ENCODE measurements at places on chromosomes 3 and 15.

DNA sequence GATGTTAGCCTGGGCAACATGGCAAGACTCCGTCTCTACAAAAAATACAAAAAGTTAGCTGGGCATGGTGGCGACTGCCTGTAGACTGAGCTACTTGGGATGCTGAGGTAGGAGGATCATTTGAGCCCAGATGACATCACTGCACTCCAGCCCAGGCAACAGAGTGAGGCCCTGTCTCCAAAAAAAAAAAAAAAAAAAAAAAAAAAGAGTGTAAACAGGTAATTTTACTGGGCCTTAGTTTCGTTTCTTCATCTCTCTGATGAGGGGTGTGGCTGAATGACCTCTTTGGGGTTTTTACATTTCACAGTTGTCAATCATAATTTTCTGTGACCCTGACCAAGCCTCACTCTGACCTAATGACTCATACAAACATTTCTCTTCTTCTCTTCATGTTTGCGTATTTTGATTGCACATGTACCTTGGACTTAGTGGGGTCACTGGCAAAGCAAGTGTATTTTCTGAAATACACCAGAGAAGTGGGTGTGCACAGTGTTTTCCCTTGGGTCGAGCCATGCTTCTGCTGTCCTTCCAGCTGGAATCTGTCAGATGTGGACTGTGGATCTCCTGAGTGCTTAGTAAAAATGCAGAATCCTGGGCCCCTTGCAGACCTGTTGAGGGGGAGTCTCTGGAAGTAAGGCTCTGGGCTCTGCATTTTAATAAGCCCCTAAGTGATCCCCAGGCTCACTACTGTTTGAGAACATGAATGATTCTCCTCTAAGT lies 140.5 kb downstream of the FNDC3B start:
- no peak for DNase-seq

DNA sequence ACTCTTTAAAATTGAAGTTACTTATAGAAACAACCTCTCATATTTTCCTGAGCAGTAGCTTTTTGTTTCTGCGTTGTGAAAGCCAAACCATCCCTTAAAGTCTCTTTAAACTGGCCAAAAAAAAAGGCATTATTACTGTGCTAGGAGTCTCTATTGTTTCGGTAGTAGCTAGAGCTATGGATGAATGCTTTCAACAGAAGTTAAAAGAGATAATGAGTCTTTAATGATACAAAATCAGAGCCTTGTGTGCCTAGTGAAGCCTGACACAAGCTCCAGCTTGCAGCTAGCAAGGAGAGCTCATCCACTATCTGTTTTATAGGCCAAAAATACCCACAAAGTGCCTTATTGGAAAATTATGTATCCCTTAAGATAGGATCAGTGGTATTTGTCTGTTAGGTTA lies 360.4 kb upstream of the CDIN1 start:
- no peak for DNase-seq

DNA sequence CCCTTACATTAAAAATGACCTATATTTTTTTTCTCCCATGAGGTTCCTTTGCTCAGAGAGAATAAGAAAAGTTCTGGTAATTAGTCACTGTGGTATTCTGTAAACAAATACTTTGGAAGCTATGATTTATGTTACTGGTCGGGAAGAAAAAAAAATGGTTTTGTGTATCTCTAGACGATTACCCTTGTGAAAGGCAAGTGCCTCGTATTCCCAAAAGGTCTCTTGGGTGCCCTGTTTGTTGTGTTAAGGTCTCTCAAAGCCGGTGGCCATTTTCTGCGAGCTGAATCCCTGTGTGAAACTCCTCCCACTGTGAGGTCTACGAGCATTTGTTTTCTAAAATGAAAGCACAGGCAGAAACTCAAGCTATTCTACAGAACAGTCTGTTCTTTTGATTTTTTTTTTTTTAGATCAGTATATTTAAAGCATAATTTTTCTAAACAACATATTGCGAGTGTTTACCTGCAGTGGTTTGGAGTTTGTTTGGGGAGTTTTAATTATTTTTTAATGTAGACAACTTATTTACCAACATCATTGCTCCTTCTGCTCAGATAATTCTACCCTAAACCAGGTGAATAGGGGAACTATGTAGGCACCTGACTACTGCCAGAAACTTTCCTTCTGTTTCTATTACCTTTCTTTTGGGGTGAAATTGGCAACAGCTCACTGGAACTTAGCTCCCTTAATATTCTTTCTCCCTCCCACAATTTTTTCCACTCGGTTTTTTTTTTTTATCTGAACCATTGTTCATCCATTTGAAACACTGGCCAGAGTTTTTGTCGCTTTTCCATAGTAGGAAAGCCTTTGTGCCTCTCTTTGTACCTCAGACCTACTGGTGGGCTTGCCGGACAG lies 44.0 kb downstream of the ZBTB38 start:
- DNase-seq = peak; percentile 72

DNA sequence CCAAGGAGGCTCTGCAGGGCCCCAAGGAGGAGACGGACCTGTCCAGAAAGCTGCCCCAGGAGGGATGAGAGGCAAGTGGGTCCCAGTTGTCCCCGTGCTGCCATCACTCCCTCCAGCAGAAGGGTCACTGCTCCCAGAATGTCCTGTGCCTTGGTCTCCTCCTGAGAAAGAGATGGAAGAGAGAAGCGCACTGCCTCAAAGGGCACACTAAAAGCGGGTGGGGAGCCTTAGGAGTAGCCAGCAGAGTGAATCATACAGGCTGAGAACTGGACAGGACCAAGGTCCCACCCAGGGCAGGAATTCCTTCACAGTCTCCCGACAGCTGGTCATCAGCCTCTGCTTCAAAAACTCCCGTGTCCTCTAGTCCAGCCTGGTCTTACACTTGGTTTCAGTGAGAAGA lies 4.6 kb downstream of the THPO start:
- DNase-seq = no peak

DNA sequence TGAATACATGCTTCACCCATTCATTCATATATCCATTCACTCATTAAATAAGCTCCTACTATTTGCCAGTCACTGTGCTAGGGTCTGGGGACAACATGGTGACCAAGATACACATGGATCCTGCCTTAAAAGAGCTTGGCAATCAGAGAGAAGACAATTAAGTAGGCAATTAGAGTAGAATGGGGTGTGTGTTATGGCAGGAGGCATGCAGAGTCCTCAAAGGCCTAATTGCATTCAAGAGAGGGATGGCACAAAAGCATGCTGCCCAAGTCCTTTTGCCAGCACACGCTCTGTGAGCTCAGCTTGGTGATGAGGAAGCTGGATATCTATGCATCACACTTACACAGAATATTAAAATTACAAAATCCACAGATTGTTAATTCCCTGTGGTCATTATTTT lies 2.8 kb upstream of the PRICKLE2 start:
- DNase-seq = no peak

DNA sequence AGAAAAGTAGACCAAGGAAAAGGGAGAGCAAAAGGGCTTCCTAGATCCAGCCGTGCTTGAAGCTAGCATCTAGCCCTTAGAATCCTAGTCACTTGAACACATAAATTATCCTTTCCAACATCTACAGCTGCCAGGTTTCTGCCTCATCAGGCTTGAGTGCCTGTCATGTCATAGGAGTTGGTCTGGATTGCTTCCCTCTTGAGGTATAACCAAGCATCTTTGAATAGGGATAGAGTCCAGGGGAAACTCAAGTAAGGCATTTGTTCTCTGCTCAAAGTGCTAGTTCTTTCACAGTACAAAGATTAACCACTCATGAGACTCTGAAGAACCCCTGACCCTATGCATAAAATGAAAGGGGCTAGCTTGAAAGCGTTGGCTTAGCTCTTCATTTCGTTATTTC lies 72.3 kb downstream of the SLCO3A1 start:
- DNase-seq = no peak

- no peak for DNase-seq
Observed at GRCh38 chr3:184734903-184735701, 23.2 kb upstream of the MAGEF1 start.

GRCh38 chr3:105553851-105554250 lies 187.1 kb downstream of the ALCAM start:
- no peak for DNase-seq

DNA sequence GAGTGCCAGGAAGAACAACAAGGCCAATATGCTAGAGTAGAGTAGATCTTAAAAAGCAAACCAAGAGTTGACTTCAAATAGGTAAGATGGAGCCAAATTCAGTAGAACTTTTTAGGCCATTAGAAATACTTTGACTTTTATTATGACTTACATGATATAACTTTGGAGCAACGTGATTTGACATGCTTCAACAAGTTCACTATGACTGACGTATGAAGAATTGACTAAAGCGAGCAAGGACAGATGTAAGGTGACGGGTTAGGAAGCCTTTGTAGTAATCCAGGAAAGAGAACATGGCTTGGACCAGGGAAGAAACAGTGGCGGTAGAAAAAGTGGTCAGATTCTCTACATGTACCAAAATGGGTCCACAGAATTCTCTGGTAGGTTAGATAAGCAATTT lies 4.9 kb upstream of the ZNF385D start:
- no peak for DNase-seq

DNA sequence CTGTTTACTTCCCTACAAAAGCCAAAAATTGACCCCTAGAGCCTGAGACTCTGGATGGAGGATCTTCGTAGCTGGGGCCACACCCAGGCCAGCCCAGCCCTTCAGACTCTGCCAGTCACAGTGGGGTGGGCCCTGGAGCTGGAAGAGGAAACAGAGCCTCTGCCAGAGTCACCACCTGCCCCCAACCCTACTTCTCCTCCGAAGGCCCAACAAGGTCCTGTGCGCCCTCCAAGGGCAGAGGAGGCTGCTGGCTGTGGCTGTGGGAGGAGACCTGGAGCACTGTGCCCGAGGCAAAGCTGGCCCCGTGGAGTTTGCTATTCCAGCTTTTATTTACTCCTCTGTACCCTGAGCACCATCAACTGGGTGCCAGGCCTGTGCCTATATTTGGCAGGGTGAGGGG lies 19.0 kb downstream of the CISH start:
- DNase-seq = no peak

DNA sequence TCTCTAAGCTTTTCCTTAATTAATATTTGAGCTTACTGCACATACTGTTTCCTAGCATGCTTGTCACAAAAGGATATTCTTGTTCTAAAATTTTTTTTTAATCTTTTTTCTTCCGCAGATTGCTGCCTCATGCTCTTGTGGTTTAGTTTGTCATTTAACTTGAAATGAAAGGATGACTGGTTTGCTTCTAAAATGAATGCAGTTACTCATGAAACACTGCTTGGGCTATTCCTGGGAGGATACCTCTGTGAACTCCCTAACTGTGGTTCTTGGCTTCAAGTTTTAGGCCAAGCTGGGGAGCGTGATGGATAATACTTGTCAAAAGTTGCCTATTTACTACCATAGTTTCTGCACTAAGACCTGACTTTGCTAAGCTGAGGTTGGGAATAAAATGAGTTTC lies 64.0 kb downstream of the USP13 start:
- no peak for DNase-seq

DNA sequence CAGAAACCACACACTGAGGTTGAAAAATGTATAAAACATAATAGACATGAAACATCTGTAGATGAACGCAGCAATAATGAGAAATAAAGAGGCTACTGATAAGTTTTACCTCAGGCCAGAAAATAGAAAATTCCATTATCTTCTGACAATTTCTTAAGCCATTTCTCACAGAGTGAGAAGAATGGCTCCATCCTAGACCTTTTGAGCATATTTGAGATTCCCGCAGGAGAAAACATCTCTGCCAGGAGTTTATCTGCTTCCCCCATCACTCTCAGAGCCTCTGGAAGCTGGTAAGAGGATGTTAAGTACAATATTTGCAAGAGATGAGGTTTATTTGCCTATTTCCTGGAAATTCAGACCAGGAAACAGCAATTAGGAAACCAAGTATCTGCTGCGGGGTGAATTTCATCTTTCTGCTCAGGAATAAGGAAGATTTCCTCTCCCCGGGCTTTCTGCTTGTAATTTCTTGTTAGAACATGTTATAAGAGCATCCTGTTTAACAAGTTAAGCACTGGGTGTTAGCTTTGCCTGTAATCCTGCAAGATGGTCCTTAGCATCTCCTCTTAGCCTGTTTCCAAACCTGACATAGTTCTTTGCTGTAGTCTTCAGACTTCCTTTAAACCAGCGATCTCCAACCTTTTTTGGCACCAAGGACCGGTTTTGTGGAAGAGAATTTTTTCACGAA lies 54.8 kb downstream of the ATP13A4 start:
- no peak for DNase-seq

- no peak for DNase-seq
Observed at GRCh38 chr15:57286446-57287122, 89.7 kb upstream of the CGNL1 start.

- DNase-seq = no peak
Observed at GRCh38 chr3:194893121-194893987, 207.7 kb downstream of the FAM43A start.

- no peak for DNase-seq
Observed at GRCh38 chr3:13618836-13619235, 69.9 kb downstream of the FBLN2 start.

GRCh38 chr3:179949412-179949811 lies 87.3 kb downstream of the PEX5L start:
- DNase-seq = no peak

- no peak for DNase-seq
Observed at GRCh38 chr3:55468251-55468650, 18.9 kb downstream of the WNT5A start.

DNA sequence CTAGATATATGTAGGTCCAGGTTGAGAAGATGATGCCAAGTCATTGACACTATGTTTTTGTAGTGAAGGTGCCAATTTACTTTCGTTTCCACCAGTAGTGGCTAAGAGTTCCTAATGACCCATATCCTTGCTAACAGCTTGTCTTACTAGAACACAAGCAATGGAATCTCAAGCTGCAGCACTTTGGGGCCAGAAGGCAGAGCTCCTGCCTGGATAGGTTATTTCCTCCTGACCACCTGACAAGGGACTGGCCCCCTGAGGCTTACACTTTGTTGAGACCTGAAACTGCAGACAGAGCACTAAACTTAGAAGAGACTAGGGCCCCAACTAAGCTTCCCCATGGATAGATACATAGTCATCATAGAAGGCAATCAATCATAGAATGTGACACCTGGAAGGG lies 11.7 kb downstream of the ONECUT1 start:
- no peak for DNase-seq

GRCh38 chr3:128357538-128357937 lies 109.2 kb downstream of the DNAJB8 start:
- DNase-seq = no peak

DNA sequence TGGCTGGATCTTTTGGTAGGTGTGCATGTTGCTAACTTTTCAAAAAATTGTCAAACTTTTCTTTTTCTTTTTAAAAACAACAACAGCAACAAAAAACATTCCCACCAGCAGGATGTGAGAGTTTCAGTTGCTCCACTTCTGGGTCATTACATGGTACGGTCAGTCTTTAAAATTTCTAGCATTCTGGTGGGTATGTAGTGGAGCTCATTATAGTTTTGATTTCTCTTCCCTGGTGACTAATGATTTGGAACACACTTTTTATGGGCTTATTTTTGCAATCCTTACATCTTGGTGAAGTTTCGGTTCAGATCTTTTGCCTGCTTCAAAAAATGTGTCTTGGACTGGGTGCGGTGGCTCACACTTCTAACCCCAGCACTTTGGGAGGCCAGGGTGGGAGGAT lies 19.3 kb downstream of the ATP1B3 start:
- DNase-seq = no peak

- DNase-seq = no peak
Observed at GRCh38 chr3:143612541-143612940, 235.7 kb downstream of the SLC9A9 start.

- no peak for DNase-seq
Observed at GRCh38 chr3:50195501-50196252, 4.3 kb downstream of the GNAT1 start.

GRCh38 chr3:151281671-151282324 lies 3.5 kb upstream of the P2RY14 start:
- DNase-seq = no peak

GRCh38 chr15:75063338-75063737 lies 39.9 kb downstream of the PPCDC start:
- no peak for DNase-seq

All from AG09319 (cell line).